CD4-positive, alpha-beta T cell treated with Interleukin-21 for 1 hour (primary cell): ENCODE measurements at places on chromosomes 6 and 20.
A peak's percentile ranks its signal among the peaks of the same experiment; 100 is the strongest.

- DNase-seq, result no peak
Observed at GRCh38 chr20:2695206-2695983, 2.8 kb downstream of the EBF4 start.

DNA sequence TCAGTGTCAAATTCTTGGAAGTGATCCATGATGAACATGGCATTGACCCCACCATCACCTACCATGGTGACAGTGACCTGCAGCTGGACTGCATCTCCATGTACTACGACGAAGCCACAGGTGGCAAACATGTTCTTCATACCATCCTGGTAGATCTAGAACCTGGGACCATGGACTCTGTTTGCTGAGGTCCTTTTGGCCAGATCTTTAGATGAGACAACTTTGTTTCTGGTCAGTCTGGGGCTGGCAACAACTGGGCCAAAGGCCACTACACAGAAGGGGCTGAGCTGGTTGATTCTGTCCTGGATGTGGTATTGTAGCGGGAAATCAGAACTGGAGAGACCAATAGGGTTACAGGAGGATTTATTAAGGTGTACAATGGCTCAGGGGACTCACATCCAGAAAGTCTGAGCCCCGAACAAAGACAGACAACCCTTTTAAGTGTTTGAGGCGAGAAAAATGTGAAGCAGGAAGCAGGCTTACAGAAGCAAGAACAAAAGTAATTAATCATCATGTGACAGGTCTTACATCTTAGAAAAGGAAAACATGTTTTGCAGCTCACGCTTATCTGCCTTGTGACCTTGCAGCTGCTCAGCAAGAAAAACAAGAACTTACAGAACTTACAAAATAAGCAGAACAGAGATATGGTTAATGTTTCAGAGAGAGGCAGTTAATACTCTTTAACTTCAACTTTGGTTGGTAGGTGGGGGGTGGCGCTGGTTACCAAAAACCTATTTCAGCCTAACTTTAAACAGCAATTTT, 58.8 kb upstream of the MOCS1 start:
- no peak for DNase-seq

DNA sequence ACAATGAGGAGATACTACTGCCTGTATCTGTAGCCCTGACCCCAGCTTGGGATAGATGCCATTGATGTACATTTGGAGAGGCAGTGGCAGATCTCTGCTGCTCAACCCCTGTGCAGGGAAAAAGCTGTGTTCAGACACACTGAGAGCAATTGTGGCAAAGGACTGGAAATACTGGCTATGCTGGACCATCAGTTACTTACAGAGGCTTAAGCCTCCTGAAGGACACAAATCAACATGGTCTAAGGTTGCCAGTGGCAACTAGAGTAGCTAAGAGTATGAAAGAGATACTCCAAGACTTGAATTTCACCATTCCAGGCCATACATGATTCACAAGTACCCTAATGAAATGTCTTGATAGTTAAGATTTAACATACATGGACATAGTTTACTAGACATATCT, 32.4 kb upstream of the ENPP4 start:
- DNase-seq, result no peak

DNA sequence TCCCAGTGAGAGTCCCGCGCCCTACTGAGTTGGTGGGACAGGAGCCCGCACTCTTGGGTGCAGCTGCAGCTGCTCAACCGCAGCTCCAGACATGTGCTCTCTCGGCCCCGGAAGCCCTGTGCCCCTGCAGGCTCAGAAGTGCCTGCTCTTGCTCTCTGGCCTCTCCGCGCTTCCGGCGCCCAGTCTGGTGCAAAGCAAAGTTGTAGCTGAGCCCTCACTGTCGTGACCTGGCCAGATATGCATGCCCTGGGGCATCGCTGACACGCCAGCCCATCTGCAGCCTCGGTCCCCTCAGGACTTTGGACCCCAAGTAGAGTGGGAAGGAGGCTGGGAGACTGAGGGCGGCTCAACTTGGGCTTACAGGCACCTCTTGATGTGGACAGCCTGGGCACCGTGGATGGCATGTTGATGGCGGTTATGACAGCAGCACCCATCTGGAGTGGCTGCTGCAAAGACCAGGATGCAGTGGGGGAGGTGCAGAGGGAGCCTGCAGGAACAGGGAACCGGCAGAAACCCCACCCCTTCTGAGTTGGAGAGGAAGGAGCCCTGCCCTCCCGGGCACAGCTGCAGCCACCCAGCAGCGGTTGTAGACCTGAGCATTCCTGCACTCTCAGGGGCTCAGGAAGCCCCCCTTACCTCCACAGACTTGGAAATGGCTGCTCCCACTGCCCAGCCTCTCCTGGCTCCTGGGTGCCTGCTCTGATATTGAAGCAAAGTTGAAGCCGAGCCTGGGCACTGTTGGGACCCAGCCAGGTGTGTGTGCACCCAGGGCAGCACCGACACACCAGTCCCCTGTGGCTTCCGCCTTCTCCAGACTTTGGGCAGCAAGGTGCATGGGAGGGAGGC, 462.6 kb downstream of the TBC1D32 start:
- DNase-seq, result no peak

DNA sequence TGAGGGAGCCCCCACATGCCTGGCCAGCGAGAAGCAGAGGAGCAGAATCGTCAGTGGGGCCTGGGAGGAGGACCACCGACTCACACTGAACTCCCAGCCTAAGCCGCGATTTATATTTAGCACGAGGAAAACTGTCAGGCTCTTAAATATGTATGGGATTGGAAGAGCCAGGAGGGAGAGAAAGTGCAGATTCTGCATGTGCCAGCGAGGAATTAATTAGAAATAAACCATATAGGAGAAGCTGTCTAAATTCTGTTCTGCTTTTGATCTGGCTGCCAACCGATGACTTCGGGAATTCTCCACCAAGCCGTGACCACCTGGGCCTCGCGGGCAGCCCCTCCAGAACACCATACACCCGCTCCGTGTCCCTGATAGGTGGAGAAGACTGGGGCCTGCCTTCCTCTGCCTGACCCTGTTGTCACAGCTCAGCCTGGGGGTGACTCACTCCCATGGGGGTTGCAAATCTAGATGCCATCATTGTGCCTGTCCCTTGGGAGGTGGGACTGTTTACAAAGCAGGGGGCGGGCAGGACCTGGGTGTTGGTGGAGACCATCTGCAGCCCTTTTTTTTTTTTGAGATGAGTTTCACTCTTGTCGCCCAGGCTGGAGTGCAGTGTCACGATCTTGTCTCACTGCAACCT, 91.1 kb upstream of the PMEPA1 start:
- DNase-seq, result no peak

- no peak for DNase-seq
Observed at GRCh38 chr6:148869585-148869984, 122.8 kb downstream of the UST start.

DNA sequence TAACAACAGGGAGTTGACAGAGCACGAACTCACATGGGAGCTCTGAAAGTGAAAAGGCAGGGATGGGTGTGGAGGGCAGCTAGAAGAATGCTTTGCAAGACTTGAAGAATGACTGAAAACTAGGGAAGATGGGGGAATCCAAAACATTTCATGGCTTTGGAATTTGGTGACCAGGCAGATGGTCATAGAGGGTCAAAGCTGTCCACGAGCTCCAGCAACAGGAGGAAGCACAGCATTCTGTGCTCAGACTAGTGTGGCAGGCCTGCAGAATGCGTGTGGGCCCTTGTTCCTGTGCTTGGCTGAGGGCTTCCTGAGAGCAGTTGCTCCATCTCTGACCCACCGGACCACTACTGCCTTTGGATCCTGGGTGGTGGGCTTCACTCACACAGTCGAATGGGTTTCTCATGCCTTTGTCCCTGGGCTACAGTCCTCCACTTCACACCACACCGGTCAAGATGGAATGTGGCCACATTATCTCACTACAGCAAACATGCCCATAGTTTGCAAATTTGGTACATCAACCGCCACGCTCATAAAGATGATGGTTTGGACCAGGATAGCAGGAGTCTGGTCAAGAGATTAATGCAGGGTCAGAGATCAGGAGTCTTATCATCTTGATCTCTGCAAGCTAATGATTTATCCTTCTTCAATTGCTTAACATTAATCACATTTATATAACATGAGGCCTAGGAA, 100.7 kb downstream of the SGK1 start:
- no peak for DNase-seq

GRCh38 chr20:36572701-36573102, 695 bp upstream of the TGIF2 start:
- peak; percentile 68 for DNase-seq

GRCh38 chr6:109816452-109817374, 125.6 kb downstream of the FIG4 start:
- DNase-seq, result no peak

DNA sequence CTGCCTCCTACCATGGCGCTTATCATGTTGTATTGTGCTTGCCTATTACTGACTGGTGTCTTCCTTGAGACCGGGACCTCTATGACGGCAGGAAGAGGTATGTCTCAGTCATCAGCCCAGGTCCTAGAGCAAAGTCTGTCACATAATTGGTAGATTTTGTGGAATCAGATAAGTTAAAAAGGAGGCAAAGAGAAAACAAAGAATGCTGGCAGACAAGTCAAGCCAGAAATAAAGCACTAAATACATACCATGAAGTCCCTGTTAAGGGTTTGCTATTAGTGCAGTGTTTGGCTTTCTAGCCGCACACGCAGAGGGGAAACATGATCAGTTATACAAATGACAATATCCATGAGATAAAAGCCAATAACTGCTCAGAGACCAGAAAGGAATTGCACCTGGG, 6.0 kb downstream of the TOMM34 start:
- no peak for DNase-seq
